ENCODE measurements at places on chromosomes 2 and 18.

DNA sequence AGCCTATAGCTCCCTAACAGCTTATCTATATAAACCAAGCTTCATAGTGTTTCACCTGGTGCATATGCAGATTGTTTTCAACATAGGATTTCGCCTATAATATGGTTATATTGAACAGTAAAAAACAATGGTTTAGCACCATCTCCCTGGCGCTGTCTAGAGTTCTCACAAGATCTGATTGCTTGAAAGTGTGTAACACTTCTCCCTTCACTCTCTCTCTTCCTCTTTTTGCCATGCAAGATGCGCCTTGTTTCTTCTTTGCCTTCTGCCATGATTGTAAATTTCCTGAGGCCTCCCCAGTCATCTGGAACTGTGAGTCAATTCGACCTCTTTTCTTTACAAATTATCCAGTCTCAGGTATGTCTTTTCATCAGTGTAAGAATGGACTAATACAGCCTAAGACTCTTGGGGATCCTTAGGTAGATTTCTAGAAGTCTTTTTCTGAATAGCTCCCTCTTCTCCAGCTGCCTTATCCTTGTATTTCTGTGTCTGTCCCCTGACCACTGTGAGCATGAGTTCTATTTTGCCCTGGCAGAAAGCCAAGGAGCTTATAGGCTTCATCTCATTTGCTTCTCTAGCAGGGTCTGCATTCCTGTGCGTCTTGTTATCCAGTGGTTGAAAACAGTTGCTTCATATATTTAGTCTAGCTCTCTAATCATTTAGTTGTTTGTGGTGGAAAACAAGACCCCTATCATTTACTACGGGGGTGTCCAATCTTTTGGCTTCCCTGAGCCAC lies 401.6 kb downstream of the GPD2 start:
- DNase-seq = no peak

GRCh38 chr2:84807063-84807485 lies 73.8 kb downstream of the TRABD2A start:
- DNase-seq = no peak

DNA sequence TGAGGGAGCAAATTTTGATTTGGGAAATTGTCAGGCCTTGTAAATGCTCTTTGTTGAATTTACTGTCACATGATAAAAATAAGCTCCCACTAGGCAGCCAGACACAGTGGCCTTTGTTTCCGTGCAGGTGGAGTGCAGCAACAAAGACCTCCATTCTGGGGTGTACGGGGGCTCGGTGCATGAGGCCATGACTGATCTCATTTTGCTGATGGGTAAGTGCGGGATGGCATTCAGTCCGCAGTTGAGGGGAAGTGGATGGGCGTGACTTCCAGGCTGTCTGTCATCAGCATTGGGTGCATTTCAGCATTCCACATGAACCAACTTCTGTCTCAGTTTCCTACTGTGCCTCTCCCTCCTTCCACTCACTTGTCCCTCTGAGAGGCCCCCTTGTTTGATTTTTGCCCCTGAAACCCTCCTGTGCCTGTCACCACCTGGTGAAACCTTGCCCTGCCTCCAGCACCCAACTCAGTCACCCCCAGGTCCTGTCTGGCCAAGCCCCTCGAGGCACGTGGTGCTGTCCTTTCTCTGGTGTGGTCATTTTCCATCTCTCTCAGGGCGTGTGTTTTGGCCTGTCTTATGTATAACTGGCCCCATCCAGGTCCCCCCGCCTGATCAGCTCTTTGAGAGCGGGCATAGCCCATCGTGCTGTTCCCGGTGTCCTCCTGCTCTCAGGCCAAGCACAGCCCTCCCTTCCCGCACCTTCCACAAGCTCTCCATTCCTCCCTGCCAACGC lies 16.3 kb downstream of the CNDP2 start:
- no peak for DNase-seq

DNA sequence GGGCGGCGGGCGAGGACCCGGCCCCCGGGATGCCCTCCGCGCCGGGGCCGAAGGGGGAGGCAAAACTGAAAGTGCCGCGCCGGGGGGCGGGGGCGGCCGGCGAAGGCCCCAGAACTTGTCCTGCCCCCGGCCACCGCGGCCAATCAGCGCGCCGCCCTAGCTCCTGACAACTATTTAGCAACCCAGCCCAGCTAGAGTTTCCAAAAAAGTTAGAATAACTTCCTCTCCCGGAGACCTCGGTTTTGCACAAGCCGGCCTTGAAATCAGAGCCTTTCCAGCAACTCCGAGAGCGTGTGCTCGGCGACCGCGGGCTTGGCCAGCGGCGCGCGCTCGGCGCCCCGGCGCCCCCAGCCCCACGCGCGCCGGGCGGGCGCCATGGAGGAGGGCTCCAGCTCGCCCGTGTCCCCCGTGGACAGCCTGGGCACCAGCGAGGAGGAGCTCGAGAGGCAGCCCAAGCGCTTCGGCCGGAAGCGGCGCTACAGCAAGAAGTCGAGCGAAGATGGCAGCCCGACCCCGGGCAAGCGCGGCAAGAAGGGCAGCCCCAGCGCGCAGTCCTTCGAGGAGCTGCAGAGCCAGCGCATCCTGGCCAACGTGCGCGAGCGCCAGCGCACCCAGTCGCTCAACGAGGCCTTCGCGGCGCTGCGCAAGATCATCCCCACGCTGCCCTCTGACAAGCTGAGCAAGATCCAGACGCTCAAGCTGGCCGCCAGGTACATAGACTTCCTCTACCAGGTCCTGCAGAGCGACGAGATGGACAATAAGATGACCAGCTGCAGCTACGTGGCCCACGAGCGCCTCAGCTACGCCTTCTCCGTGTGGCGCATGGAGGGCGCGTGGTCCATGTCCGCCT lies at the start of gene TWIST2:
Gene TWIST2 (plus strand): TSS at position 245 of the 850 bp plus-strand sequence. CDS start 131 bp downstream, at position 376.
- no peak for DNase-seq

GRCh38 chr2:72896446-72896845 lies 9.2 kb downstream of the SPR start:
- no peak for DNase-seq

GRCh38 chr2:64848363-64848762 lies 140.8 kb upstream of the SLC1A4 start:
- no peak for DNase-seq

GRCh38 chr2:152367547-152368390 lies 32.8 kb downstream of the FMNL2 start:
- no peak for DNase-seq

- no peak for DNase-seq
These were observed 24.3 kb downstream of the DIS3L2 start for GRCh38 chr2:231985823-231986261.

DNA sequence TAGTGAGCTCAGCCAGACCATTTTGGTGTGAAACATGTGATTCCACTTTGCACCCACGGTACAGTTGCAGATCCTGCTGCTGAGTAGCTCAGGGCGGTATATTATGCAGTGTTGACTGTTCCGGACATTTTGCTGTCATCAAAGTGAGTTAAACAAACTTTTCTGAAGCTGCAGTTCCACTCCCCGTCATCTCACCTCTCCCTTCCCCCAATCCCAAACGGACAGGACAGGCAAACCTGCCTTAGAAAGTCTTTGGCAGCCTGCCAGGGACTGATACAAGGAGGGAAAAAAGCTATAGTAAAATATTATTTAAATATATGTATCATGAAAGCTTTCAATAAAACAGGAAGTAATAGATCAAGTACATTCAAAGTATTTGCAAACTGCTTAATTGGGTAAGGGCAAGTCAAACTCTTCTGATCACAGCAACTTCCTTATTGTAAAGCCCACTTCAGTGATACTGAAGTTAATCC lies 35.5 kb upstream of the SP5 start:
- no peak for DNase-seq

GRCh38 chr18:12282442-12283039 lies 25.5 kb upstream of the TUBB6 start:
- DNase-seq = no peak

GRCh38 chr2:27776696-27777095 lies 5.2 kb downstream of the MRPL33 start:
- no peak for DNase-seq

DNA sequence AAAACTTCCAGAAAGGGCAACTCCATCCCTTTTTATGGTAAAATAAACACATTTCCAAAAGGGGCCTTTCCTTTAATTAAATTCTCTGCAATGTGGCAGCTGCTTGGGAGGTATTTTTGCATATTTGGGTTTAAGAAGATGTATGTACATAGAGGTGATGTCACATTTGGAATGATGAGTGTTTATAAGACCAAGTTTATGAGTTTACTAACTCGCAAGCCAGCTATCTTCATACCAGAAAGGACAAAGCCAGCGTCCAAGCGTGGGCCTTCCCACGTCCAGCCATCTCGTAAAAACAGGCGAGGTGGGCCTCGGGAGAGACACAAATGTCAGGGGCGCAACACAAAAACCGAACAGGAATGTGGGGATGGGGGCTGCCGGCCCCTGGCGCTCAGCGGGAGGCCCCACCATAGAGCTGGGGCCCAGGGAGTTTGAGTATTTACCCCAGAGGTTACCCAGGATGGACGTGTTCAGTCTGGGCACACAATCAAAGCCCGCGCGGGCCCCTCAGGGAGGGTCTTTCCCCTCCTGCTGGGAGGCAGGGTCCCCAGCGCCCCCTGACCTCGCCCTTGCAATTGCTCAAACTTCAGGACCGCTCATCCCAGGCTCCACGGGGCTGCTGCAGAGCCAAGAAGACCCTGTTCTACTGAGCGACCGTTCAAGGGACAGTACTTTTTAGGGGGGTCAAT lies 137.3 kb downstream of the TWIST2 start:
- DNase-seq = no peak

- DNase-seq = no peak
These were observed 217.8 kb downstream of the OSR1 start for GRCh38 chr2:19140463-19141208.
